ENCODE measurements at places on chromosomes 12 and 14.

- DNase-seq: no peak
Observed at GRCh38 chr14:32656601-32657000, 282.1 kb upstream of the NPAS3 start.

DNA sequence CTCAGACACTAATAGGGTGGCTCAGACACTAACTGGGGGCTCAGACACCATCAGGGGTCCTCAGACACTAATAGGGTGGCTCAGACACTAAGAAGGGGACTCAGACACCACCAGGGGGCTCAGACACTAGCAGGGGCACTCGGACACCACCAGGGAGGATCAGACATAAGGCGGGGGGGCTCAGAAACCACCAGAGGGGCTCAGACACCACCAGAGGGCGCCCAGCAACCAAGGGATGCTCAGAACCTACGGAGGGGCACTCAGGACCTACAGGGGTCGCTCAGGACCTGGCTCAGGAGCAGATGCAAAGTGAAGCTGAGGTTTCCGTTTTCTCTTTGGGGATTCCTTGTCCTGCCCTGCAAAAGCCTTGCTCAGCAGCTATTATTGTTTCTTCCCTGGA is 448.5 kb downstream of the TMEM121 start:
- no peak for DNase-seq

GRCh38 chr12:981176-981828 is 9.7 kb upstream of the ERC1 start:
- peak; percentile 43 for DNase-seq

GRCh38 chr12:107492393-107493134 is 193.0 kb upstream of the PWP1 start:
- no peak for DNase-seq

GRCh38 chr12:12210416-12210815 is 56.4 kb downstream of the LRP6 start:
- DNase-seq: no peak

GRCh38 chr14:103730490-103731035 is 15.0 kb downstream of the ZFYVE21 start:
- no peak for DNase-seq

DNA sequence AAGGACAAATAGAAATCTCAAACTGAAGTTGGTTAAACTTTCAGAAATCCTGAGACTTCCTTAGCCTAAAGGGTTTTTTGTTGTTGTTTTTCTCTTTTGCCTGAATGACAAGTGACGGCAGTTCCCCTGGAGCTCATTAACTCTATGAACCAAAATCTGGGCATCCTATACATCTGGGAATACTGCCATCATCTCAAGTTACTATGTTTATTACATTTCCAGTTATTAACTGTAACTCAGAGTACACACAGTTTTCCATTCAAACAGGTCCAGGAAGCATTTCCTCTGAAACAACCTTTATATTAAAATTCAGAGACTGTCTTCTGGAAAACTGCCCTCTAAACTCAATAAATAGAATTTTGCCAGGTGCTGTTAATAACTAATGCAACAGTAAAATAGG is 55.6 kb upstream of the CDKL1 start:
- no peak for DNase-seq
